ENCODE measurements at places on chromosomes 4 and X. TPM values are rescaled to one million over a fixed set of nuclear protein-coding genes. Genes with fewer than 3 reads are reported as not detected.

The FAT1 gene
- 0.08 TPM for total RNA-seq

The CT47B1 gene
- not detected for total RNA-seq

The SPARCL1 gene
- not detected for total RNA-seq

The SOD3 gene
- not detected for total RNA-seq

The TCP11X2 gene
- total RNA-seq: not detected

DNA sequence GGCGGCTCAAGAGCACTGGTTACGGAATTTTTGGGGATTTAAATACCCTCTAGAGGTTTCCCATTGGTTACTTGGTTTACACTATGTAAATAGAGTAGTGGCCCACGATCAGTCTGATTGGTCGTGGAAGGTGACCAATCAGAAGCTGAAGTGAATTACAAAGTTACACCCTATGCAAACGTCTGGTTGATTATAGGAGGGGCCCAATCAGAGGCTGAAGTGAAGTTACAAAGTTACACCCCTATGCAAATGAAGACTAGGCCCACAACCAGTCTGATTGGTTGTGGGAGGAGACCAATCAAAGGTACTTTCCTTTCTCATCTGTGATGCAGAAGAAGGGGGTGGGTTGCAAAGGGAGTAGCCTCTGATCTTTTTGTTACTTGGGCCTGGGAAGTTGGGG is 45.1 kb upstream of the HSD17B10 start:
- no peak for DNase-seq

The AMTN gene
- total RNA-seq: not detected

- DNase-seq: no peak
Observed at GRCh38 chrX:10167573-10167972, 10.8 kb downstream of the CLCN4 start.

DNA sequence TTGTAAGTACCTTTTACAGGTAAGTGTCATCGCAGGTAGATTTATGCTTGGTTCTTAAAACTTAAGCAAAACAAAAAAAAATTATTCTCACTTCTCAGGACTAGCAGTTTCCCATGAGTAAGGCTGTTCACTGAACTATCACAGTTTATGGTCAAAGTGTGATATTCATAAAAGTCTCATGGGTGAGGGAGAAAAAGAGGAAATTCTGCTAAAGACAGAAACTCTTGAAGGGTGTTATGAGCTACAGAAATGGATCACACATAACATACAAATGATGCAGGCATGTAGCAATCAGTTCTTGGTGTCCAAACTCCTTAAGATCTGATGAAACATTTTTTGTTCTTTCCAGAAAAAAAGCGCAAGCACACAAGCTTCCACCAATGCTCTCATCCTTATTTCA is 8.5 kb downstream of the RAB9A start:
- DNase-seq: peak; percentile 16

- no peak for DNase-seq
Observed at GRCh38 chr4:69894186-69894585, 34.2 kb upstream of the SULT1E1 start.

The MAGEA1 gene
- not detected for total RNA-seq

- no peak for DNase-seq
Observed at GRCh38 chrX:113833096-113834055, 750.5 kb upstream of the HTR2C start.

DNA sequence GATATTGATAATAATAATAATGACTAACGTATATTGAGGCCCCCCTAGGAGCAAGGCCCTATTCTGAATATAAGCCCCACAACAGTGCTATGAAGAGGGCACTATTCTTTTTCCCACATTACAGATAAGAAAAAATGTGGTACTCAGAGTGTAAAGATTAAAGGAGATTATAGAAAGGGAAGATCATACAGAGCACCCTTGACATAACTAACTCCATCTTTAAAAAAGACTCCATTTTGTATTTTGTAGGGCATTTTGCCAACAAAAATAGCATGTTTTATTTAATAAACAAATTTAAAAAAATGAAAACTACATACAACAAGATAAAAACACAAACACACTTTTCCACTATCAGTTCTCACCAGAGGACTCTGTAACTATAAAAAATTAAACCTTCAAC is 42.1 kb downstream of the GUCY1A1 start:
- no peak for DNase-seq

The WAS gene
- 89.7 TPM for total RNA-seq

DNA sequence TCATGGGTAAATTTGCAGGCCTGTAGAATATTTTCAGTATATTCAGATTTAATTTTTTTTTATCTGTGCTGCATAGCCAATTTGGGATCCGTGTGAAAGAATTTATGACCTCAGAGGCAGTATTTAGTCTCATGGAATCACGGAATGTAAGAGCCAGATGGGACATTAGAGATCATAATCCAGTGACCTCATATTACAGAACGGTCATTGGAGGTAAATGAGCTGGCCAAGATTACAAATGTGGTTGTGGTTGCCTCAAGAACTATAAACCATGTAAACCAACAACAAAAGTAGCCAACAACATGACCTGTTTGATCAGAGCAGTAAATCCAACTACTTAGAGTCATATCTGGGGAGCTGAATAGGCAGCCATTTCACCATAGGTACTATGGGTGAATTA is 71.6 kb downstream of the AMOT start:
- DNase-seq: no peak

DNA sequence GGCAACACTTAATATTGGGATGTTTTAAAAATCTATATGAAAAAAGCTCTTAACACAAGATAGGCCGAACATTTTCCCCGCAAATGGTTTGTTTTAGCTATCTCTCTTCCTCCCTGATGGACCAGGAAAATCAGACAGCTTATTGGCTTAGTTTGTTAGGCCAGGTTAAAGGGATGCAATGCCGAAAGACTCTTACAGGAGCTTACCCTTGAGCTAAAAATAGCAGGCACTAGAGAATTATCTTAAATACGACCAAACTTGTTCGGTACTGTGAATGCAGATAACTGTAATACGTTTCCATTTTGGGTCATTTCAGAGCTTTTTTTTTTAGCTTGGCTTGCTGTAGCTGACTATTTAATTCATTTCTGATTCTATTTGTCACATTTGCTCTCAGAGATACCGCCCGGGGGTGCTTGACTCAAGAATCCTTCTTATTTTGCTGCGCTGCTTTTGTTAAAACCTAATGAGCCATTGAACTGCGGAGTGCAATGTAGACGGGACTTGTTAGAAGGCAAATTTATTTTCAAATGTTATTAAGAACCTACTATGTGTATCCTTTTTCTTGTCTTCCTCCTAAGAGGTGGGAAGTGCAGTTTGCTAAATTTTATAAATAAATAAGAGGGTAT is 23.3 kb downstream of the PPARGC1A start:
- DNase-seq: no peak

GRCh38 chrX:152993933-152994332 is at the start of gene PNMA5:
Gene PNMA5, minus strand, starts transcription at chrX:152994116. Its CDS starts 2,518 bp downstream, at chrX:152991598.
- DNase-seq: no peak

GRCh38 chr4:57127361-57127760 is 17.2 kb upstream of the IGFBP7 start:
- no peak for DNase-seq

The RNF128 gene
- not detected for total RNA-seq

DNA sequence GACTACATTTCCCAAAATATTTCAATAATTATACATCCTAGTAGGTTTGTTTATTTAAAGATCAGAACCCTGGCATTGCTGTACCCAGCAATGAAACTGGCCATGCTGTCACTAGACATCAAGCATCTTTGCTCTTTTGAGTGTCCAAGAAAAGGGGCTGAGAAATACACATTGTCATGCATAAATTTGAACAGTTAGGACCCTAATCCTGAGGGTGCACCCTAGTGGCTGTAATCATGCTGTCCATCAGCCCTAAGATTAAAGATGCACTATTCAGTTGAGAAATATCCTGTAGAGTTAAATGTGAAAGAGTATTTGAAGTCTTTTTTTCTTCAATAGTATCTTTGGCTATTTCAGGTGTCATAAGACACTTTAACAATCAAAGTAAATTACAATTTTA is 108.8 kb downstream of the NFKB1 start:
- DNase-seq: peak; percentile 38

The ZNF630 gene
- total RNA-seq: 1.3 TPM

The CRMP1 gene
- total RNA-seq: not detected

DNA sequence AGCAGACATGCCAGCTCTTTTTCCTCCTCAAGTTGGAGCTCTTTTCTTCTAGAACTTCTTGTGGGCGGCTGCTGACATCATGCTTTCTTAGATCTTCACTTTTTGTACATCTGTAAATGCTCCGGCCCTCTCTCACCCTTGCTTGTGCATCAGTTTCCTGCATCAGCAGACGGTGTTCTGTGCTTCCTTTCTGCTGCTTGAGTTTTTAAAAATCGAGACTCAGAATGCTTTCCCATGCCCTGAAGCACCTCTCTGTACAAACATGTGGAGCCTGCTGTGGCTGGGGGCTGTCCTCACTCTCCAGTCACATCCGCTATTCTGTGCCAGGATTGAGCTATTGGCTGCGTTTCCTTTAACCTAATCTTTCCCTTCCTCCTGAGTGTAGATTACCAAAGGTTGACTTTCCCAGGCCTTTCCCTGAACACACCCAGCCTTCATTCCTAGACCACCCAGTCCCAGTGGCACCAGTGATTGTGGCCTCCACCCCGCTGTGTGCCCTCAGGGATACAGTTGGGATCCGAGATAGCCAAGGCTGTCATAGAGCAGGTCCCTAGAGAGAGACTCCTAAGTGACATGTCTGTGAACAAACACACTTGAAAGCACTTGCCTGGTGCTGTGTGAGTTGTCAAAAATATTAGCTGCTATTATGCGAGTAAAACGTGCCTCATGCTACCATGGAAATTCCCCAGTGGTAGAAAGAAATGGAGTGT is 41.9 kb downstream of the TNIP2 start:
- no peak for DNase-seq

The SPANXB1 gene
- total RNA-seq: not detected

- DNase-seq: no peak
Observed at GRCh38 chrX:21972721-21973120, 32.2 kb downstream of the SMS start.

DNA sequence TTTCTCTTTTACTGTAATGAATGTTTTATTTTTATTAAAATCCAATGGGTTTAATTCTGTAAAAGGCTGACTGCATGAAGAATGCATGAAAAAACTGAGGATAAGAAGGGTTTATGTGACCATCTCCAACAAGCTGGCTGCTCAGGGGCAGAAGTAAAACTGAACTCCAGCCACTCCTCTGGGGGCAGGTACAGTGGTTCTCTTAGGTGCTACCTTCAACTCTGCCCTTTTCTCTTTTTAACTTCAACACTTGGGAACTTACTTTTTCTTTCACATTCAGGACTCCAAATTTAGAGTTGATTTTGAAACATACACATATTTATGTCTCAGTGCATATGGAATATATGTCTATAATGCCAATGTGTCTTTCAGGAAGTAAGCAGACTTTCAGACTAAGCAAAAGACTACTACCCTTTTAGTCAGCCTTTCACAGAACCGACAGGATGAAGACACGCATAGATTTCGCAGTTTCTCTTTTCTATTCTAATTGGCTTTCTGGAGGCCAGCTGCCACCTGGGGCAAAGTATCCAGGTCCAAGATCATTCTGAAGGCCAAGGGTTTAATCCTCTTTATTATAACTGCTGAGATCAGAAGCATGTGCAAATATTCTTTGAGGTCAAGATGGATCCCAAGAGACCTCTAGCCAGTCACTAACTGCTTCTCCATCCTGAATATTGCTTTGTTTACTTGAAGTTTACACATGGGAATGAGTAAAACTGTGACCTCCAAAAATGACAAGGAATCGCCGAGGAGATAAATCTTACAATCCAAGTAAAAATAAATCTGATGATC is 30.7 kb downstream of the HS3ST1 start:
- no peak for DNase-seq

The COL4A5 gene
- total RNA-seq: not detected

DNA sequence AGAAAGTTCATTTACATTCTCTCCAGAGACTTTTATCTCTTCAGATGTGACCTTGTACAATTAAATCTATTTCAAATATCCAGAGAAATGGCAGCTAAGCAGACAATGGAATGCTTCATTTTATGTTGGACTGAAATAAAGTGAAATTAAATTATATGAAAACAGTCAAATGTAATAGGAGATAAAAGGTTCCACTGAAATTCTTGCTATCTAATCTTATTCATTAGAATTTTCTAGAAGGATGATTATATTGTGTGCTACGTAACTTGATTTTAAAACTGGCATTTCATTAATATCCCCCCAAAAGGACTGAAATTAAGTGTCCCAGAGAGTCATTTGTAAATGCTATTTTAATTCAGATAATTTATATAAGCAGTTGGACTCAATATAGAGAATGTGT is 646.9 kb upstream of the GALNT7 start:
- no peak for DNase-seq

The XAGE2 gene
- total RNA-seq: not detected

GRCh38 chrX:39855748-39856129 is 242.0 kb downstream of the BCOR start:
- DNase-seq: peak; percentile 60

GRCh38 chr4:53123171-53123570 is 242.7 kb downstream of the SCFD2 start:
- no peak for DNase-seq

- no peak for DNase-seq
Observed at GRCh38 chr4:70903291-70903603, 1.1 kb downstream of the MOB1B start.

GRCh38 chrX:140762061-140762460 is 52.5 kb downstream of the LINC00632 start:
- peak; percentile 54 for DNase-seq

- no peak for DNase-seq
Observed at GRCh38 chrX:154459832-154460231, 1.8 kb downstream of the PLXNA3 start.

- DNase-seq: no peak
Observed at GRCh38 chr4:40255393-40256281, 58.8 kb downstream of the RHOH start.

The L1CAM gene
- total RNA-seq: not detected

The HTRA3 gene
- total RNA-seq: not detected

DNA sequence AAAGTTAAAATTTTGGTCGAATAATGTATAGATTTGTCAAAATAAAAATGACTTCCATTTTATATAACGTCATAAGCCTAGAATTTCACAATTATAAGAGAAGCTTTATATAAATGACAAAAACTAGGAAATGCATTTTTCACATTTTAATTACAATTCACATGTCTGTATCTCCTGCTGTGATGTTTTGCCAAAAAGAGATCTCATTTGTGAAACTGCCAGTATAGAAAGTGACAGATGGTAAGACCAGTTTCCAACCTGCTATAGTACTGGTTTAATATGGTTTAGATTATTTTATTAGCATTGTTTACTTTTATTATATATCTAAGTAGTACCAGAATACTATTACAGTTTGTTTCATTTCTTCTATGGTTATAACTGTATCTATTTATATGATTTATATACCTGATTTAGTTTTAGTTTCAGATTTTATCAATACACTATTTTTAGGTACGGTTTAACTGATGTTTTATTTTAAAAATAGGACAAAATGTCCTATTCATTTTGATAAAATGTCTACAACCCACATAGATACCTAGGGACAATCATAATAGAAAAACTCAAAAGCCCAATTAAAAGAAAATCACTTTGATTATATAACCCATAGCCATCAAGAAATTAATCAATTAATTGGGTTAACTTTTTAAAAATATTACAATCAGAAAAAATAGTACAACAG is 5.4 kb upstream of the CCSER1 start:
- DNase-seq: no peak

- no peak for DNase-seq
Observed at GRCh38 chrX:24619647-24620046, 27.5 kb downstream of the PCYT1B start.

Data from OCI-LY7 (cell line).